ENCODE measurements at places on chromosomes 7 and 10.

- no peak for DNase-seq
Observed at GRCh38 chr7:84412161-84412969, 217.8 kb upstream of the SEMA3A start.

- peak; percentile 15 for DNase-seq
Observed at GRCh38 chr10:78416031-78417011, 382.7 kb downstream of the RPS24 start.

DNA sequence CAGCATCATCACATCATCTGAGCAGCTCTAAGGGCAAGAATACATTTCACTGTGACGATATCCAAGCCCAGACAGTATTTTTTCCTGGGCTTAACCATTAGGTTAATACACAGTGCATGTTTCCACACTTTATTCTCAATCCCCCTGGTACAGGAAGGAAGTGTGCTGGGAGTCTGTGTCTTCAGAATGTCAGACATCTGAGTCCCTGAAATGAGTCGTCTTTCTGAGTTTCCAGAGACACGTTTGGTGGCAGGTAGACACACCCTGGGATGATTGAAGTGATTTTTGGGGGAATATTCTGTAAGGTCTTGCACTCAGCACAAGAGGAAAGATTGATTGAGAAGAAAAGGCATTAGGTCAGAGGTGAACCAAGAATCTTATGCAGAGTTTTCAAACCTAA lies 13.1 kb upstream of the SHH start:
- DNase-seq = no peak

DNA sequence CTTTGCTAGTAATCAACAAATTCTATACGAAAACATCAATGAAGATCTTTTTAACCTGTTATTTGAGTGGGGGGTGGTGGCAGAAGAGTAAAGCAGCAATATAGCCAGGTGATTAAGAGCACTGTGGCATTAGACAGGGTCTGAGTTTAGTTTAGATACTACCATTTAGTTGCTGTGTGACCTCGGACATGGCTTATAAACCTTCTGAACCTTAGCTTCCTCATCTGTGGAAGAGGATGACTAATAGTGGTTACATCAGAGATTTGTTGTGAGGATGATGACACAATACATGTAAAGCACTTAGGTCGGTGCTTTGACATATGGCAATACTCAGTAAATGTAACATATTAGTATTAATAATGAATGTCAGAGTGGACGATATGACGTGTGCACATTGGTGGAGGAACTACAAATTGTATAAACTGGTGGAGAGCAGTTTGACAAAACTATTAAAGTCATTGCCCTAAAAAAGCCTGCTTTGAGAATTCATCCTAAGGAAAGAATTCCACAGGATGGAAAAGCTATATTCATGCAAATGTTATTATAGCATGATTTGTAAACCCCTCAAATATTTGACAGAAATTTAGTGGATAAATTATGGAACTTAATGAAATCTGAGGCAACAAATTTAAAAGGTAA lies 24.3 kb downstream of the SPAG6 start:
- DNase-seq = no peak

GRCh38 chr10:110967009-110967630 lies 47.7 kb downstream of the SHOC2 start:
- no peak for DNase-seq

- DNase-seq = no peak
Observed at GRCh38 chr10:120727001-120727400, 124.2 kb upstream of the WDR11 start.

- no peak for DNase-seq
Observed at GRCh38 chr10:63716016-63716580, 194.9 kb downstream of the REEP3 start.

DNA sequence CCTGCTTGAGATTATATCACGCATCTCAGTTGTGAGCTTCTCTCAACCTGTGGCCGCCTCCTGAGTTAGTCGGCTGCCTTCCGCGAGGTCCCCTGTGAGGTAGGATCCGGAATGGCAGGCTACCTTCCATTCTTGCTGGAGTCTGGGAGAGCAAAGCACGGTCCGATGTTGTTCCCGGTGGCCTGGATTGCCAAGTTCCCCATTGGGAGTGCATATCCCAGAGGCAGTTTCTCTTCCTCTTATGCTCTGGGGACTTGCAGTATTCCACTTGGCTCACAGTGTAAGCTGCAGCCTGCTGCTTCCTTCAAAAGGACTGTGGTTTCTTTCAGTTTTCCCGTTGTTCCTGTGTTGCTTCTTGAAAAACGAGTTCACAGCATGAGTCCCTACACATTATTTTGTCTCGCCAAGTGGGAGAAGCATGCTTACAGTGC lies 225.4 kb upstream of the ZWINT start:
- DNase-seq = no peak

DNA sequence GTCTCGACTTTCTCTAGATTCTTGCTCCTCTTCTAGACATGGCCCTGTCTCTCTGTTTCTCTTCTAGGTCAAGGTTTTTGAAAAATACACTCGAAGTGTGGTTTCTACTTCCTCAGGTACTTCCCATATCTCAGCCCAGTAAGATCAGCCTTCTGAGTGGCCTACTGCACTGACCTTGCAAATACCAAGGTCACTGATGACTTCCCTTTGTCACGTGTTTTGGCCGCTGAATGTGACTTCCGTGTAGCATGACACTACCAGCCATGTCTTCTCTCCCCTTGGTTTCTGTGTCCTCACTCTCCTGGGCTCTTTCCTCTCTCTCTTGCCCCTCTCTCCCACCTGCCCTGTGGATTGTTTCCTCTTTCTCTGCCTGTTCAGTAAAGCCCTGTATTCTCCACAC lies 7.9 kb upstream of the WIPF3 start:
- no peak for DNase-seq

DNA sequence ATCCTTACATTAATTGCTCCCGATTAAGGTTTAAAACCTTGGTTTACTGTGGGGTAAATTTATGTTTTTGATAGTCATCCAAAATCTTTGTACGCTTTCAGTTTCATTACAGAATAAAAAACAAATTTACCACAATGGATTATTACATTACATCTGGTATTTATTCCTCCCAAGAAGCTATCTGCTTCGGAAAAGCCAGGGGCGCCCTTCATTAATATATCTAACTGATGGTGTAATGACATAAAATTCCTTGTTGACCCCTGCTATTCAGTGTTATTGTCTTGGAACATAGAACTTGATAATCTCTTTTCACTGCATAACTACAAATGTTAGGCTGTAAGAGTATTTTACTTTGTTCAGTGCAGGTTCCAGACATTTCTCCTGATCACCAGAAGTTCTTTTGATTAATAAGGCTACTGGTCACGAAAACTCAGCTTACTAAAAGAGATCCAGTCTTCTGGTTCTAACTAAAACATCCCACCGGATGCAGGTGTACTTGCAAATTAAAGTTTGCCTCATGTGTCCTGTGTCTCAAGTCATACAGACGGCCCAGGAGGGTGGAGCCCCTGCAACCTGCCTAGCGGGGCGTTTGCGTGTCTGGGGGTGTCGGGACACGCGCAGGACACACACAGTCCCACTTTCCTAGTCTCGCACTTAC lies 581 bp upstream of the GLCCI1 start:
- no peak for DNase-seq

DNA sequence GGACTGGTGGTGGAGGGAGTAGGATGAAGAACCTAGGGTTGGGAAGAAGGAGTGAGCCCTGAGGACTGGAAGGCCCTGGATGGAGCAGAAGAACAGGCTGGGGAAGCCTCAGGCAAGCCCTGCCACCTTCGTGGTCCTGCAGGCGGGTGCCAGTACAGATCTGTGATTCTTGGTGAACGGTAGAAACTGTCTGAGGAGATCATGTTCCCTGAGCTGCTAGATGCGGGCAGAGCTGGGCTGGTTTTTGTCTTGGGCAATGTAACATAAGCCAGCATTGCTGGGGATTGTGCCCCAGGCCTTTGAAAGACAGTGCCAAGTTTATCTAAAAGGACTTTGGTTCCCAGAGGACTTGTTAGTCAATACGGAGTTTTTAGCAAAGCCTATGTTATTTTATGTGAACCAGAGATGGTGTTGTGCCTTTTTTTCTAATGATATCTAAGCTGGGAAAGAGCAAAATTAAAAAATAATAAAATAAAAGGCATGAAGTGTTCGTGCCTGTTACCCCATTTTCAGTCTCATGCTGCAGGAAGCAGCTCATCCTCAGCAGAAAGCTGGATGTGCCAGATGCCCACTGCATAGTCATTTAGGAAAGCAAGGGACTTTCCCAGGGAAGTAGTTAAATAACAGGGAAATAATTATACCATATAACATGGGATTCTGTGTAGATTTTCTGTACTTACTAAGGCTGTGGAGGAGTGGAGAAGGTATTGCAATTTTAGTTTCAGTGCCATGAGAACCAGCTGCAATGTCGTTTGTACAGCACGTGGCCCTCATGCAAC lies 24.4 kb upstream of the FIGNL1 start:
- no peak for DNase-seq

DNA sequence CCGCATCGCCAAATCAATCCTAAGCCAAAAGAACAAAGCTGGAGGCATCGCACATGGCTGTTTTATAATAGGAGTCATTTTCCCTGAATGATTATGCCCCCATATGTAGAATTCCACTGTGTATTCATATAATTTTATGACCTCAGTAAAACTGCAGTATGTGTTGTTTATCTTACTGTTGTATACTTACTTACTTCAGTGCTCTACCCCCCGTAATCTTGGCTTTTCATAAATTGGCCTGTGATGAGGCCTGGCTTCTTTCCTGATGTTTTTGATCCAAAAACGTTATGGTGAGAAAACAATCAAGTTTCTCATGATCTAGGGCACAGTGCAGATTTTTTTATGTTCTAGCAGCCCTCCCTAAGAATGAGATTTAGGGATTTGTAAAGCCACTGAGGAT lies 306.4 kb upstream of the FZD1 start:
- DNase-seq = no peak

DNA sequence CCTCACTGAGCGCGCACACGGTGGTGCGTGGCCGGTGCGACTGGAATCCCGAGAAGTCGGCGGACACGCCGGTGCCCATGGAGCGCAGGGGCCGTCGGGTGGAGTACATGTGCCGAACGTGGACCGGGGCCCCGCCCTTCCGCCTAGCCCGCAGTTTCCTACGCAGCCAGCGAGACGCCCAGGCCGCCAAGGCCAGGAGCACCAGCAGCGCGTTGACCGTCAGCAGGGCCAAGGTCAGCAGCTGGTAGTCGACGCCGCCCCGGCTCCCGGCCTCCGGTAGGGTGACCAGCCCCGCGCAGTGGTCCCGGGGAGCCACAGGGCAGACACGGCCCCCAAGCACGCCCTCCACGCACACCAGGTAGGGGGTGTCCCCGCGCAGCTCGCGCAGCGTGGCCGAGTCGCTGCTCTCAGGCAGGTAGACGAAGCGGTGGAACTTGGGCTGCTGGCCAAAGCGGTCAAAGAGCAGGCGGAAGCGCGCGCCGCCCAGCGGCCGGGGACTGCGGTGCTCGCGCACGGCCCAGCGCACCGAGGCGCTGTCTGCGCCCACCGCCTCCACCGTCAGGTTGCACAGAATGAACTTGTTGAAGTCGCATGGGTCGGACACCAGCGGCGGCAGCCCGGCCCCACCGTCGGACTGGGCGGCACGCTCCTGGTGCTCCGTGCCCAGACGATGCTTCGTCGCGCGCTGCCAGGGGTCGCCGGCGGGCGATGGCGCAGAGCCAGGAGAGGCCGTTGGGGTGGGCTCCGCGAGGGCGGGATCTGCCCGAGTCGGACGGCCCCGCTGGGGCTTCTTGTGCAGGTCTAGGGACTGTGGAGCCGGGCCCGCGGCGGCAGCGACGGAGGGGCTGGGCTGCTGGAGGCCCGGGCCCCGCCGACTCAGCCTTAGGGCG lies 2.2 kb downstream of the TRIL start:
- DNase-seq = no peak

Measured in GOT3 (cell line).